ENCODE measurements at places on chromosomes 7 and 10. TPM values are rescaled to one million over a fixed set of nuclear protein-coding genes. Genes with fewer than 3 reads are reported as not detected.

DNA sequence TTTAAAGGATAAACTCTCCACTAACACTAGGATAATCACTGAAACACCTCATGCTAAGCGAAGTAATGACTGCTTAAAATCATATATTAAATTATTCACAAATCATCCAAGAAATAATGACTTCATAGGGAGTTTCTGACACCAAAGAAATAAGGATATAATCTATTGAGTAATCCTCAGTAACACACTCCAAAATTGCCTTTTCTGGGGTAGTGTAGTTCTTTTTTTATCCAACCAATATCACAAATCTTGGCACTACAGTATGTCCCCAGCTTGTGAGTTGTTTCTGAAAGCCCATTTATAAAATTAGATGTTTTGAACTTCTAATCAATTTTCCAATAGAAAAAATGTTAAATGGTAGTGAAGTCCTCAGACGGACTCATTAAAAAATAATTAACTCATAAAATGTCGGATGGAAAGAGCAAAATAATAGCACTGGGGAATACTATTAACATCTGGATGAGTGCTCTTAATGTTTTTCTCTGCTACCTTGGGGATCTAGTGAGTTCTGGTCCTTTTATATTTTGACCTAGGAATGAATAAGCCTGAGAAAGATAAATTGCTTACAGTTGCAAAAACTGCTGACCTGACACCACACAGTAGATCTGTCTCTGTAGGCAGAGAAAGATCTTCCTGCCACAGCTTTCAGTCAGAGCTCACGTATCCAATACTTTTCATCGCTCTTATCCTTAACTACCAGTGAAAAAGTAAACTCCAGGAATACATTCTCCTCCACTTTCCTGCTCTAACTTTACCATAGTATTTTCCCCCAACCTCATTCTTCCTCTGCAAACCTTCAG lies 618.5 kb upstream of the ANKRD30A start:
- DNase-seq = no peak

- no peak for DNase-seq
Observed at GRCh38 chr10:58087896-58088295, 179.8 kb downstream of the IPMK start.

- no peak for DNase-seq
Observed at GRCh38 chr7:132187869-132188789, 388.1 kb downstream of the PLXNA4 start.

DNA sequence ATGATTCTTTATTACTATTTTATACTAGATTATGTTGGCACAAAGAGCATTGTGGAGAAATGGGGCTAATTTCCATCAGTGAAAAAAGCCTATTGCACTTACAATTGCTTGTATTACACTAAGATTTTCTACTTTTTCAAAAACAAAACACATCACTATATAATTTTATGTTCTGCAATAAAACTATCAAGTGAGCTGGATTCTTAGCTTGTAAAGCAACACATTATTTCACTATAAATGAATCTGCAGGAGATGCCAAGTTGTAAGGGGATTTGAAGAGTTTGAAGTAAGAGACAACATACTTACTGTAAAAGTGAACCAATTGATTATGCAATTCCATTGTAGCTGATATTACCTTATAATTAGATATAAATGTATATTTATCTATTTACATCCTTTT lies 333.3 kb upstream of the SEMA3D start:
- no peak for DNase-seq

DNA sequence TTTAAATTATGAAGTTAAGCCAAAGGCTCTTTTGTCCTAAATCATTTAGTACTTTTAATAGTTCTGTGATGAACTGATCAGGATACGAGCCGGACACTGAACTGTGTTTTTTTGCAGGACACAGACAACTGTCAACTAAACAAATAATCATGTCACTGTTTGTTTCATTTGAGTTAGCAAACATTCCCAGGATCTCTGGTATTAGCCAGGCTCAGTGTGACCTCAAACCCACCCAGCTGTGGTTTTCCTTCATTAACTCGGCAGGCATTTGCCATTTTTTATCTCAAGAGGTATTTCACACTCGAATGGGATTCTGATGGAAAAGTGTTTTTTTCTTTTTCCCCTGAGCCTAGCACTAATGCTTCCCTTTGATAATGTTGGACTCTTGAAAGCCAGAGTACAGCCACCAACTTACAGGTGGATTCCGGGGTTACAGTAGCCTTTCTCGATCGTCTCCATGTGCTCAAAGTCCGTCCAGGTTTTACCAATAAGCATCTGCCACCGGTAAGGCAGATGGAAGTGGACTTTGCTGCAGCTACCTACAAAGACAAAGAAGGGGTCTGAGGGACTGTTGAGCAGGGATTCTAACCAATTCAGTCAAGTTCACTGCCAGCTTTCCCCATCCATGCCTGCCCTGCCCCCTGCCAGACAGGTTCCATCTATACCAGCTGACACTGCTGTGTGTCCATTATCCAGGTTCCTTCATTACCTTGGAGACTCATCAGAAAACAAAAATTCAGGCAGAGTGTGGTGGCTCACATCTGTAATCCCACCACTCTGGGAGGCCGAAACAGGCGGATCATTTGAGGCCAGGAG lies 33.4 kb downstream of the ZC3HAV1 start:
- DNase-seq = no peak

DNA sequence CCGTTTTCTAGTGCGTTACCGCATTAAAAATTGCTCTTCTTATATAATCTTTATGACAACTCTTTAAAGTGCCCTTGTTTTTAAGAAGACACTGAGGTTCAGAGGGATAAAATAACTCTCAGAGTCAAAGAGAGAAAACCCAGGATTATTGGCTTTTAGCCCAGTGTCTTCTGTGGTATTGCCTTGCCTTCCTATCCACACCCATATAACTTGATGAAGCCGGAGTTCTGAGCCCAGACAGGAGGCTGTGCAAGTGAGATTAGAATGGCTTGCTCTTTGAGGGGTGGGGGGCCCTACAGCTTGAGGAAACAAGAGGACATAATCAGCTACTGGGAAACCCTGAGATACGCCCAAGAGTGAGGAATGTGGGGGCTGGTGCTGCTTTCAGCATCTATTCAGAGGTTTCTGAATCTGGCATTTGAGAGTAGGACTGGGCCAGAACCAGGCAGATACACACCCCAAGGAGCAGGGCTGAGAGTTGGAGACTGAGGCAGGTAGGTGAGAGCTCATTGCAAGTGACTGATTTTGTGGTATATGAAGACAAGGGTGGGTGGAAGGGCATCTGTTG lies 2.3 kb downstream of the PRXL2A start:
- DNase-seq = no peak

DNA sequence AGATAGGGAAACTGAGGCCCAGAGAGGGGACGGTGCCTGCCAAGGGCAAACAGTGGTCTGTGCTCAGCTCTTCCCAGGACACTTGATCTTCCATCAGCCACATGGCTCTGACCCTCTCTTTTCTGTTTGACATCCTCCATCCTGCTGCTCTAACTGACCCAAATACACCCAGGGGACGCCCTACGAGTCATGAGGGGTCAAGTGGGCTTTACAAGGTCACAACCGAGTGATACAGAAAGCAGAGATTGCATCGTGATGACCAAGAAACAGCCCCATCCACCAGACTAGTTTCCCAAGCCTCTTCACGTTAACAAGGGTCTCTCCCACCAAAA lies 131.2 kb upstream of the UNC5B start:
- DNase-seq = no peak

DNA sequence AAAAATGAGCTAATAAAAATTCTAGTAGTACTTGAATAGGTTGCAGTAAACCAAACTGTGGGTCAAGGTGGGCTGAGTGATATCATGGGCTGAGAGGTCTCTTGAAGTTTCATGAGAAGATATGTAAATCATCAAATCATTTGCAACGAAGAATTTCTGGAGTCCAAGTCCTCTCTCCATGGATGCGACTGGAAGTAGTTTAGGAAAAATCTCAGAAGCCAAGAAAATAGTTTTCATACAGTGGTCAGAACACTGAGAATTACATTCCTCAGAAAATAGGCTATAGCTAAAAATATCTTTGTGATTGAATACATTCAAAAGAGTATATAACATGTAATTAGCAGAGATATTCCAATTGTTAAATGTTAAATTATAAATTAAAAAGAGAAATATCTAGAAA lies 3.6 kb upstream of the IFIT1 start:
- DNase-seq = no peak

DNA sequence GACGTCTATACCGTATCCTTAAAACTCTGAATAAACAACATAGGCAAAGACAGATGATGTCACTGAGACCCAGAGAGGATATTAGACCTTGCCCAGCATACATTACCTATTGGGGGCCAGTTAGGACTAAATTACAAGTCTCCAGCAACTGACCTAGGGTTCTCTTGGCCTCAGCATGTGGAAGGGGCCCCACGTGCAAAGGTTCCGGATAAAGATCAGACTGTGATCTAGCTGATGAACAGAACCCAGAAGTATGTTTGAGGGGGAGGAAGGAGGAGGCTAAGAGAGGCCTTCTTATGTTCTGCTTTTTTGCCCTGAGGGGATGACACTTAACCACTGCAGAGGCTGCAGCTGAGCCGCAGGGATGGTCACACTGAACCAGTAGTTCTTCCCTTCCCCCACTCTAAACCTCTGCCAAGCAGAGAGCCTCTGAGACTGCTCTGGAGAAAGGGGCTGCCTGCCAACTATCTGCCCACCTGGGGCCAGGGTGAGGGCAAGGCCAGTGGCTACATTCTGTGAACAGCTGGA lies 24.0 kb upstream of the KMT2C start:
- DNase-seq = no peak

- DNase-seq = no peak
Observed at GRCh38 chr7:132819648-132820047, 243.4 kb upstream of the PLXNA4 start.

- DNase-seq = peak; percentile 72
Observed at GRCh38 chr7:133602291-133602690, 349.4 kb downstream of the EXOC4 start.

GRCh38 chr10:35268791-35269257 lies 67.5 kb upstream of the CCNY start:
- no peak for DNase-seq

- DNase-seq = peak; percentile 33
Observed at GRCh38 chr10:32954080-32954479, 4.0 kb downstream of the ITGB1 start.

Gene STOX1
- total RNA-seq = 1.5 TPM

Gene GNAT3
- total RNA-seq = not detected

Gene IFIT1
- 19.2 TPM for total RNA-seq

Gene SP8
- total RNA-seq = not detected

Gene SYT15B
- total RNA-seq = not detected

Gene MOGAT3
- not detected for total RNA-seq

Gene SRI
- total RNA-seq = 113 TPM

Data from G401 (cell line).